Body of pancreas (tissue), 4 donors: ENCODE measurements at places on chromosomes 16 and 17. TPM values are rescaled to one million over a fixed set of nuclear protein-coding genes. Genes with fewer than 3 reads are reported as not detected.

TPPP3 gene
- 11.2 TPM for total RNA-seq

NPTX1 gene
- total RNA-seq, result 0.26 TPM

UMOD gene
- total RNA-seq, result 12.7 TPM

GP2 gene
- 12,053 TPM for total RNA-seq

ZNF423 gene
- 9.2 TPM for total RNA-seq

CES5A gene
- not detected for total RNA-seq

TRIM47 gene
- total RNA-seq, result 41.8 TPM

TNS4 gene
- not detected for total RNA-seq

EPOP gene
- 3.9 TPM for total RNA-seq

C17orf78 gene
- not detected for total RNA-seq

RNF157 gene
- total RNA-seq, result 4.7 TPM

OR3A2 gene
- not detected for total RNA-seq

MYH11 gene
- 14.2 TPM for total RNA-seq

ACSM2A gene
- total RNA-seq, result not detected

CCL2 gene
- 49.8 TPM for total RNA-seq

TP53TG3F gene
- not detected for total RNA-seq

ITGB3 gene
- 2.0 TPM for total RNA-seq

PLLP gene
- 32.9 TPM for total RNA-seq

UTS2R gene
- total RNA-seq, result not detected

SLC5A11 gene
- not detected for total RNA-seq

EFCAB5 gene
- total RNA-seq, result not detected

SLX1B gene
- total RNA-seq, result 20.8 TPM

ACSF2 gene
- total RNA-seq, result 18.7 TPM

GRIN2A gene
- 21.4 TPM for total RNA-seq

SDR42E1 gene
- 3.4 TPM for total RNA-seq

SIRT7 gene
- 48.5 TPM for total RNA-seq

CDYL2 gene
- 1.6 TPM for total RNA-seq

ROGDI gene
- 25.9 TPM for total RNA-seq

CSH2 gene
- not detected for total RNA-seq

CD300A gene
- 2.0 TPM for total RNA-seq

KRT33A gene
- not detected for total RNA-seq

NPIPB9 gene
- not detected for total RNA-seq

JPH3 gene
- not detected for total RNA-seq

TBC1D3H gene
- total RNA-seq, result not detected

CCDC154 gene
- 2.3 TPM for total RNA-seq

LYRM9 gene
- 14.5 TPM for total RNA-seq

RPL26 gene
- total RNA-seq, result 1,646 TPM

CORO6 gene
- total RNA-seq, result 2.3 TPM

COPZ2 gene
- 43.5 TPM for total RNA-seq

PLXDC1 gene
- not detected for total RNA-seq

TSPOAP1 gene
- 21.0 TPM for total RNA-seq

GP1BA gene
- not detected for total RNA-seq

LCMT1 gene
- 23.4 TPM for total RNA-seq

HAGHL gene
- total RNA-seq, result not detected

SENP3 gene
- total RNA-seq, result 25.7 TPM

CBFA2T3 gene
- total RNA-seq, result 7.8 TPM

MYH2 gene
- total RNA-seq, result not detected

CA7 gene
- not detected for total RNA-seq

CLEC18B gene
- total RNA-seq, result 0.26 TPM

KRT16 gene
- 4.2 TPM for total RNA-seq

STH gene
- not detected for total RNA-seq

CHST4 gene
- 21.8 TPM for total RNA-seq

RECQL5 gene
- total RNA-seq, result 8.6 TPM
